ENCODE measurements at places on chromosomes 7 and 10. TPM values are rescaled to one million over a fixed set of nuclear protein-coding genes. Genes with fewer than 3 reads are reported as not detected.

ACHE gene
- 0.10 TPM for total RNA-seq

TRPV6 gene
- total RNA-seq, result 0.24 TPM

CRPPA gene
- total RNA-seq, result 0.35 TPM

CYP3A4 gene
- not detected for total RNA-seq

EBF3 gene
- total RNA-seq, result 0.04 TPM

PIK3AP1 gene
- total RNA-seq, result 0.10 TPM

GSTO2 gene
- 55.8 TPM for total RNA-seq

FOXP2 gene
- 0.81 TPM for total RNA-seq

PPP2R2D gene
- 42.7 TPM for total RNA-seq

FAM237B gene
- total RNA-seq, result not detected

ZNF488 gene
- total RNA-seq, result 1.6 TPM

SOSTDC1 gene
- 0.07 TPM for total RNA-seq

LSM8 gene
- total RNA-seq, result 32.3 TPM

CHAT gene
- total RNA-seq, result not detected

CCDC136 gene
- total RNA-seq, result 2.4 TPM

LRRN3 gene
- not detected for total RNA-seq

- no peak for DNase-seq
Measured at GRCh38 chr7:13016036-13016581, 328.7 kb downstream of the ARL4A start.

DNA sequence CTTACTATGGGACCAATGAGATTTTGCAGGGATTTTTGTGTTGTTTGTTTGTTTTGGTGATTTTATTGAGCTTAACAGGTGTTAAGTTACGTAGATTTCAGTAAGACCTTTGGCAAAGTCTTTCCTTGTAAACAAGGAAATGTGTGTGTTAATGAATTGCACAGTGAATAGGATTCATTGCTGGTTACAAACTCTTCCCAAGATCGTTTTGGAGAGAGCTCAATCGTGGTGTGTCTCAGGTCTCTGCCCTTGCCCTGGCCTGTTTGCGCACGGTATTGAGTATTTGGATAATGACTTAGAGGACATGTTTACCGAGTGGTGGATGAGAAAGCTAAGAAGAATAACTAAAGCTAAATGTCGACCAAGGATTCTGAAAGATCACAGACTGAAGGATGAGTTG lies 41.9 kb downstream of the PRPF18 start:
- no peak for DNase-seq

DNA sequence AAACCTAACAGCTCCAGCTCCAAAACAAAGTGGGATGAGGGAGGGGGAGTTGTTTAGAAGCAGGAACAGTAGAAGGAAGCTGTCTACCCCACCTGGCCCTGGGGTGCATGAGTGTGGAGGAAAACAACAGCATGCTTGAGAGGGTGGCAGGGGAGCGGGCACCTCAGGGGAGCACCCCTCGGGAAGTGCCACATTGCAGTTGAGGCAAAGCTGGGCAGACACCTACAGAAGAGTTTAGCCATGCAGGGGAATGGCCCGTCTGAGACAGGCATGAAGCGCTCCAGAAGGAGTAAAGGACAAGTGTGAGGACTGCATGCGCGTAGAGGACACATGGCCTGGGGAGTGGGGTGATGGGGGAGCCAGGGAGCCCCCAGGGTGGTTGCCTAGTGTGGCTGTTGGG lies 18.1 kb downstream of the CHAT start:
- no peak for DNase-seq

GRCh38 chr7:152583006-152583405 lies 92.9 kb downstream of the XRCC2 start:
- DNase-seq, result no peak

GRCh38 chr10:131972474-131973071 lies 9.2 kb downstream of the BNIP3 start:
- no peak for DNase-seq

DNA sequence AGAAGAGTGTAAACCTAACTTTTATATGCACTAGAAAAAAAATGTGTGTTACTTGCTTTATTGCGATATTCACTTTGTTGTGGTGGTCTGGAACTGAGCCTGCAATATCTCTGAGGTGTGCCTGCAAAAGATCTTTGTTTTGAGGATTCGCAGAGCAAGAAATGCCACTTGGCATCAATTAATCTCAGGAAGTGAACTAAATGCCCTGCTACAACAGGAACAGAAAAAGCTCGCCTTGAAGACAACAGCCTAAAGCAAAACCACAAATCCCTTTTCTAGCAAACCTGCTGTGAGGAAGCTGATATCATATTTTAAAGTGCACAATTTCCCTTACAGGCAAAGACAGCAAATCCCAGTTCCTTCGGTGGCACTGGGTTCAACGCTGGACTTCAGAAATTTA lies 675.8 kb downstream of the KCNMA1 start:
- no peak for DNase-seq

DNA sequence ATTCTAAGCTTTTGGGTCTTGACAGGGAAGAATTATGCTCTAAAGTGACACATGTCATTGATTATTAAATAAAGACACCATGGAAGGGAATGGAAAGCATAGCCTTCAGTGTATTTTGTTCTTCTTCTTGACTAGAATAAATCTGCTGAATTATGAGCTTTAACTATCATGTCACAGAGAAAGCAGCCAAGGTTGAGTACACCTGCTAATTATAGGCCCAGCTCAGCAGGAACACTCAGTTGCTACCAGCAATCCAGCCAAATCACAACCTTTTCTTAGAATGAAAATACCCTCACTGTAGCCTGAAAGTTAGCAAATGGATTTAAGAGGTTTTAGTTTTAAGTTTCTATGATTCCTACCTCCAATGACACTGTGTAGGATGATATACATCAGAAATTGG lies 225.3 kb upstream of the RHOBTB1 start:
- DNase-seq, result no peak

GRCh38 chr10:126101736-126102135 lies 205.4 kb downstream of the FANK1 start:
- DNase-seq, result no peak

DNA sequence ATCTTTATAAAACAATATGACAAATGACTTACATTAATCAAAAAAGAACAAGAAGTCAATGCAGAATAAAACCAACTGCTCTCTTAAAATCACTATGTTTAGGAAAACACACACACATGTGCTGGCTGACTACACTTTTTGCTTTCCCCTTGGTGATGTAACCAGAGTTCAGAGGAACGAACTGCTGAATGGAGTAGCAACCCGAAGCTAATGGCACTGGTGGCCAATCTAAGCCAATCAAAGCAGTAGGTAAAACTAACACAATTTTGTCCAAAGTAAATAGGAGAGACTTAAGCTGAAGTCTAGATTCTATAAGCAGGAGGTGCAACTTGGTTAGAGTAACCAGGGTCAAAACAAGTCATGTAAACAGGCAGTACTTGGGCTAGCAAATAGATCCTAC lies 33.2 kb upstream of the CUBN start:
- DNase-seq, result no peak

DNA sequence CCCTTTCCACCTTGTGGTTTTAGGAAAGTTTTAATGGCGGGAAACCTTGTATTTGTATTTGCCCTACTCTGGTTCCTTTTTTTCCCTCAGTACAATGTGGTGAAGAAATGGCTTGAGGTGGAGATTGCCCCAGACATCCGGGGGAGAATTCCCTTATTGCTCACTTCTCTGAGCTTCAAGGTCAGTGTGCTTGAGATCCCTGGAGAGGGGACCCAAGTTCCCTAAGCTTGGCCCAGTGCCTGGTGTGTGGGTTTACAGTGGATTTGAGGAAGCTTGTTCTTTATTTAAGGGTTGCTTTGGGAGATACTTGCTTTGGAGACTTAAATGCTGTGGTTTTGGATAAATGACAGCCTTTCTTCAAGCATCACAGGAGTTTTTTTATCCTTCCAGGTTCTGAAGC lies 18.3 kb downstream of the CALHM2 start:
- DNase-seq, result no peak

GRCh38 chr7:52799817-52800216 lies 235.6 kb upstream of the POM121L12 start:
- DNase-seq, result no peak

GRCh38 chr7:35695473-35695850 lies 527 bp upstream of the HERPUD2 start:
- peak; percentile 16 for DNase-seq

DNA sequence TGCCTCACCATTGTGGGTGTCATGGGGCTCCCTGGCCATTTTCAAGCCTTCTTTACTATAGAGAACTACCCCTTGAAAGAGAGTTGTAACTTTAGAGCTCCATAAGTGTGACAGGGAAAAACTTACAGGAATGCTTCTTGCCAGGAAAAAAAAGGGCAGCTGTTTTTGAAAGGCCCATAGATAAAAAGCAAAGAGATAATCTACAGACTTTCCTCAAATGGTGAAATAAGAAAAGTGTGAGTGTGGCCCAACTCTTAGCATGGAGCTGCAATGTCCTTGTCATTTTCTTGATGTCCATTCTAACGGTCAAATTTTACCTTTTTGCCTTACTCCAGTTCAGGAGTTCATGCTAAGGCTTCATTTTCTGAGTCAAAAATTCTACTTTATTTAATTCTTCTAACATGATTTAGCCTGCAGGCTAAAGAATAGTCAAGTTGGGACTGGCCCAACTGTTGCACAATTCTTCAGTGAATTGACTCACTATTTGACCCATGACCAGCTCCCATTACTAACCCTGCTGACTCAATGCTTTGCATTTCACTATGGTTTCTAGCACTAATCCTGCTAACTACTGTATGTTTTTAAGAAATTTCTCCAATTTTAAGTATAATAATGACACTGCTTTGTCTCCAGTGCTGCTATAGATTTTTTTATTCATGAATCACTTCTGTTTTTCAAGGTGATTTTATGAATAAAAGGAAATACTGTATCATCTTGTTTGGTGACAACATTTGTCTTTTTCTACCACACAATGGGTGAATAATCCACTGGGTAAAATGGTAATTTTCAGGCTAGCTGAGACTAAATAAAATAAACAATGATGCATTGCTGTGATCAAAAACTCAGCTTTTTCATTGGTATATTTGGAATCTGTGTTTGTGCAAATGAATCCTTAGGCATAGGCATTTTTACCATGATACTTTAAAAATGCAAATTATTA lies 41.4 kb upstream of the SGCE start:
- peak; percentile 85 for DNase-seq

DNA sequence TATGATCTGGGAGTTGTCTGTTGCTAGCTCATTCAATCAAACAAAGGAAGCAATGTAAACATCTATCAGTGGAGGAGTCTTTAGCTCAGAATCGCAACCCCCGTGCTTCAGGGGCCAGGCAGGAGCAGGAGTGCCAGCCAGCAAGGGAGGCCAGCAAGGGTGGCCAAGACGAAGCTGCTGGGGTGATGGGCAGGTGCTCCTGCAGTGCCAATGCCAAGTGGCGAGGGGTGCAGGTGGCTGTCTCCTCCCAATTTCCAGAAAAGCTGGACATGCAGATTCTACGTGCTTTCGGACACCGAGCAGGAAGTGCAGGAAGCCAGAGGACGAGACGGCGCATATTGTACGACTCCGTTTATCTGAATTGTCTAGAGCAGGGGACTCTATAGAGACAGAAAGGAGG lies 48.1 kb upstream of the EBF3 start:
- DNase-seq, result no peak

DNA sequence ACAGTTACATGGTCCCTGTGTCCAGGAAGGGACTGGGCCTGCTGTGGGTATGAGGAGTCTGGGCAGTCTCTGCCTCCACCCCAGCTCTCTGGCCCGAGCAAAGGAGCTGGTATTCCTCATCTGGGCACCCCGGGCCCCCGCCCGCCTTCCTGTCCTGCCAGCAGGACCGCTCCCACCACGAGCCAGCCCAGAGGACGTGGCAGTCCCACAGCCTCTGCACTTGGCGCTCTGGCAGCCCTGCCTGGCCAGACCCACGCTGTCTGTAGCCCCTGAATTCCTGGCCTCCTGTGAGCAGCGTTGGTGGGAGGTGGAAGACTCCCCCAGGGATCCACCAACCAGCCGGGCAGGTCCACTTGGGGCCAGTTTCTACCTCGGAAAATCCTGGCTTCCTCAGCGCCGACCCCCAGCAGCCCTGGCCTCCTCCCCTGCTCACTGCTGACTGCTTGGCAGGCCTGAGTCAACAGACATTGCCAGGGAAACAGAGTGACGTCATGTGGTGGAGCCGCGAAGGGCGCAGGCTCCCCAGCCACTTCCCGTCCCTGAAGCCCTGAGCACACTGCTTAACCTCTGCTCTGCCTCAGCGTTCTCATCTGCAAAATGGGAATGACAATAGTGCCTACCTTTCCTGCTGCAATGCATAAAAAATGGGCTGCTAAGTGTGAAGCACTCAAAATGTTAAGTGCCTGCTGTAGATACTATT lies 21.6 kb upstream of the LIMK1 start:
- DNase-seq, result peak; percentile 46

- peak; percentile 71 for DNase-seq
Measured at GRCh38 chr10:3720228-3721019, 64.6 kb downstream of the KLF6 start.

- DNase-seq, result no peak
Measured at GRCh38 chr10:95742485-95742884, 13.5 kb upstream of the ENTPD1 start.

DNA sequence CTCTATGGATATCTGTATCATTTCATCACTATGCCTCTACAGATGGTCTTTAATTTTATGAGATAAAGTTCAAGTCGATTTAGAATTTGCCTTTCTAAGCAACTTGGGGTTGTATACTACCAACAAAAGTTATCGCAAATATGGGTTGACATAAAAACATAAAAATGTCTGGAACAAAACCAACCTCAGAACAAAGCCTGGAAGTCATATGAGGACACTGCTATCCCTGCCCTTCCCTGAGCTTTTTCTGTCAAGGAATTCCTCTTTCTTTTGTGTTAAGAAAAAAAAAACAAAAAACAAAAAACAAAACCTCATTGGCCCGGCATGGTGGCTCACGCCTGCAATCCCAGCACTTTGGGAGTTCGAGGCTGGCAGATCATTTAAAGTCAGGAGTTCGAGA lies 319.3 kb downstream of the CAMK1D start:
- DNase-seq, result no peak

GRCh38 chr7:103715376-103716120 lies 269.5 kb upstream of the SLC26A5 start:
- no peak for DNase-seq

DNA sequence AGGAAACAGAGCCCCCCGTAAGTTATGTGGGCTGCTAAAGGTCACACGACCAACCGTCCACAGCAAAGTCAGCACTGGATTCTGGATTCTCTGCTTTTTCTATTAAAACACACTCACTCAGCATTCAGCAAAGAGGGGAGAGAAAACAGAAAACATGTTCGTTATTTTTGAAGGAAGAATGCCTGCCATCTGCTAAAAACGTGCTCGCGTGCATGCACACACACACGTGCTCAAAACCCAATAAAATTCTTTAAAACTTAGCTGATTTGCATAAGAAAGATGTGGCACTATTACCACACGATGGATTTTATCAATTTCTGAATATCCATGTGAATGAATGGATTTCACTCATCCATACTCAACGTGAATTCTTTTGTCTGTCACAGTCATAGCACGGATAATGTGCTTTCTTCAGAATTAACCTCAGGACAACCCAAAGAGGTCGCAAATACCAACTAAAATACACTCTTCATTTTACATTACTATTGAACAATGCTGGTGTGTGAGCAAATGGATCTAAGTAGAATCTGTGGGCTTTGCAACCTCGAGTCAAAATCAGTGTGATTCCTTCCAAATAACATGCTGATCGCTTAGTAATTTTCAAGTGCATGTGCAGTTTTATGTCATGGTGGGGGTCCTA lies 40.8 kb downstream of the NRP1 start:
- DNase-seq, result no peak

- peak; percentile 18 for DNase-seq
Measured at GRCh38 chr10:8691498-8692017, 637.1 kb downstream of the GATA3 start.

GRCh38 chr7:116522247-116522646 lies 2.6 kb upstream of the CAV1 start:
- peak; percentile 96 for DNase-seq

GRCh38 chr7:102222445-102222844 lies 64.2 kb upstream of the SH2B2 start:
- no peak for DNase-seq

- no peak for DNase-seq
Measured at GRCh38 chr7:17095931-17096330, 202.5 kb upstream of the AHR start.

Measured in foreskin keratinocyte (primary cell).